ENCODE measurements at places on chromosomes 7 and 10.

DNA sequence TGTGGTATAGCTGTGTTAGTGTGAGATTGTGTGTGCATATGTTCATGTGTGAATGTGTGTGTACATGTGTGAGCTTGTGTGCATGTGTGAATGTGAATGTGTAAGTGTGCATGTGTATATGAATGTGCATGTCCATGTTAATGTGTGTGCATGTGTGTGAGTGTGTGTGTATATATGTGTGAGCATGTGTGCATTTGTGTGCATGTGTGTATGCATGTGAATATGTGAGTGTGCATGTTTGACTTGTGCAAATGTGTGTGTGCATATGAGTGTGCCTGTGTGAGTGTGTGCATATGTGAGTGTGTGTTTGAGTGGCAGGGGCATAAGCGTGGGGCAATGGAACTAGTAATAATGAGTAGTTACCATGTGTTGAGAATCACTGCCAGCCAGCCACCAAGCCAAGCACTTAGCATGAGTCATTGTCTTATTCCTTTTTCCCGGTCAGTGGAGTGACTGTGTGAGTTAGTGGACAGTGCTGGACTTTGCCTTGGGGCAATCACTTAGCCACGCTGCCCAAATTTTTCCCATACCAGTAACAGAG, 46.3 kb upstream of the SHH start:
- DNase-seq = no peak

DNA sequence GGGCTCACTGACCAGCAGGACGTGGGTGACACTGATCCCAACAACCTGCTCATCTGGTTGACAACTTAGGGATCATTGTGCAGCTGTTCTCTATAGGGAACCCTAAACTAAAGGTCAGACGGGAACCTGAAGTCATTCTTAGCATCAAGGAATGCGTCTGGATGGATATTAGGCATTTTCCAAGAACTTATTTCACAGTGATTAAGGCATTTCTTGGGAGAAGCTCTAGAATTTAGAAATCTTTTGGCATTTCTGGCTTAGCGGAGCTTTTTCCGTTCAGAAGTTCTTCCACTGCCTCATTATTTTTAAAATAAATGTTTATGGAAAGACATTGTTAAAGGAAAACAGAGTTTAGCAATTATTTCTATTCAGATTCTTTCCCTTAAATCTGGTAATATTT, 303.3 kb upstream of the IGFBP3 start:
- DNase-seq = no peak

GRCh38 chr10:113663908-113664307, at the start of gene NRAP:
Gene NRAP (minus strand): TSS chr10:113664041. CDS start chr10:113663882, 159 bp downstream.
- no peak for DNase-seq

DNA sequence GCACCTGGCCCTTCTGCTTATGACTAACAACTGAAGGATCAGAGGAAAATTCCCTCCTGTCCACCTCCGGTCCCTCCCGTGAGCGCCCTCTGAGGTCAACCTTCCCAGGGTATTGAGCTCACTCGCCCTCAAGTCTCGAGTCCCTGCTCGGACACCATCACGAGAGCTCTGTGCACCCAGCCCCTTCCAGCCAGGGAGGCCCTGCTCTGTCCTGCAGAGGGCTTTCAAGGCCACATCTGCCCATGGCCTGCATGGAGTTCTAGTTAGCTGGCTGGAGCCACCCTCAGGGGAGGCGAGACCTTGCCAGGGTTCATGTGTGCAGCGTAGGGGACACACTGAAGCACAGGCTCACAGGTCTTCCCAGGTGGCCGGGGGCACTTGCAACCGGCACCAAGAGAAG, 110.9 kb upstream of the MACROH2A2 start:
- DNase-seq = no peak

GRCh38 chr7:141452911-141453310, 98.3 kb upstream of the AGK start:
- no peak for DNase-seq

GRCh38 chr10:102535481-102536147, 31.8 kb downstream of the SUFU start:
- no peak for DNase-seq

DNA sequence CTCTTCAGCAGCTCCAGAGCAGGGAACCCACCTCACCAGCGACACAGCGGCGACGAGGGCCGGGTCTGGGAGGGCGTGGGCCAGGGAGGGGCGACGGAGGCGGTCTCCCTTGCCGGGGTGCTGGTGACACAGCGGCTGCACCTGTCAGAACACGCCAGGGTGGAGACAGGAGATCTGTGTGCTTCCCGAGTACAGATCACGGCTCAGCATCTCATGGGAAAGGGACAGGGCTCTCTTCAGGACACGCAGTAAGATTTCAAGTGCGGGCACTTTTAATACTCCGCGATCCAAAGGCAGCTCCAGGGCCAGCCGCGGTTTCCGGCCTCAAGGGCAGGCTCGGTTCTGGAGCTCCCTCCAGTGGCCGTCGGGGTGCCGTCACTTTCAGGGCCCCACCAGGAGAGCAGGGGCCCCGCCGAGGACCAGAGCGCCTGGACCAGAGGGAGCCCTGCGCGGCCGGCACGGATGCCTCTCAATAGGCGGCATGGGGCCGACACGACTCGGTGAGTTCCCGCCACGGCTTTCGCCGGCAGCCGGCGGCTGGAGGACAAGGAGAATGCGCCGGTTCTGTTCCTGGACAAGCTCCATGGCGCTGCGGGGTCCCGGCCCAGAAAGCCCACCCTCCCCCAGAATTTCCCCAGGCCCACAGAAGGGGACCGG, 21.4 kb downstream of the GPR146 start:
- peak; percentile 87 for DNase-seq

- no peak for DNase-seq
These were observed 454.5 kb upstream of the ZMIZ1 start for GRCh38 chr10:78614267-78614666.

Measured in NAMALWA (cell line).